ENCODE measurements at places on chromosomes 12 and 14. TPM values are rescaled to one million over a fixed set of nuclear protein-coding genes. Genes with fewer than 3 reads are reported as not detected.

DNA sequence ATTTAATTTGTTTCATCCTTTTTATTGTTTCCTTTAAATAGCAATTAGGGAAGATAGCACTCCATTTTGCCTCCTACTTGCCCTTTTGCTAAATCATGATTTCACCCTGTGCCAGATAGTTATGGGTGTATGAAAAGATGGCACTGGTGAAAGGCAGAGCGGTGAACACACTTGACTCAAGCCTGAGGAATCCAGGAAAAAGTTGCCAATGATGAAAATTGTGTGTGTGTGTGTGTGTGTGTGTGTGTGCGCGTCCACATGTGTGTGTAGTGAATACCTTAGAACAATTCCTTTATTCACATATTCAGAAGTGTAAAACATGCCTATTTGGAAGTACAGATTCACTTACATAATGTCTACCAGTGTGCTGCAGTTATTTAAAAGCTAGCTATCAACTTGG is 123.8 kb downstream of the PTCSC3 start:
- no peak for DNase-seq

DNA sequence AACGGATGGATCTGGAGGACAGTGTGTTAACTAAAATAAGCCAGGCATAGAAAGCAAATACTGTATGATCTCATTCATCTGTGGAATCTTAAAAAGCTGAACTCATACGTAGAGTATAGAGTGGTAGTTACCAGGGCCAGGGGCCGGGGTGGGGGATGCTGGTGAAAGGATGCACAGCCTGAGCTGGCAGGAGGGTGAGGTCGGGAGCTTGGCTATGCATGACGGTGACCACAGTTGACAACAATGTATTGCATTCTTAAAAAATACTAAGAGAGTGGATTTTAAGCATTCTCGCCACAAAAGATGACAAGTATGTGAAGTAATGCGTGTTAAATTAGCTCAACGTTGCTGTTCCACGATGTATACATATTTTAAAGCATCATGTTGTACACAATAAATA is 351.3 kb downstream of the TMEM121 start:
- peak; percentile 3 for DNase-seq

RDH16 gene
- 0.05 TPM for polyA plus RNA-seq

DNA sequence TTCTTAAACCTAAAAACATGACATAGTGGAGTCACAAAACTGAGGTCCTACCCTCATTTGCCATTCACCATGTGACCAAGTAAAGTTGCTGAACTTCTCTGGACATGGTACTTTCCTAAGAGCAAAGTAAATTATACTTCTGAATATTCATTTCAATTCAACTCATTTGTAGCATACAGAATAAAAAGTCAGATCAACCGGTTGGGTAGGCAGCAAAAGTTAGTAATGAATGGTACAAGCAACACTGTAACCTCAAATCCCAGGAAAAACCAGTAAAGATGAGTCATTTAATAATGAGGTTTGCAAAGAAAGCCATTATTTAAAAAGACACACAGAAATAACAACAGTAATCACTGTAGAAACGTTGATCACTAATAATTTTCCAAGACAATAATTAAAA is 8.7 kb downstream of the POLE2 start:
- no peak for DNase-seq

ZBTB42 gene
- polyA plus RNA-seq: 2.3 TPM

CABP1 gene
- polyA plus RNA-seq: 5.1 TPM

DNA sequence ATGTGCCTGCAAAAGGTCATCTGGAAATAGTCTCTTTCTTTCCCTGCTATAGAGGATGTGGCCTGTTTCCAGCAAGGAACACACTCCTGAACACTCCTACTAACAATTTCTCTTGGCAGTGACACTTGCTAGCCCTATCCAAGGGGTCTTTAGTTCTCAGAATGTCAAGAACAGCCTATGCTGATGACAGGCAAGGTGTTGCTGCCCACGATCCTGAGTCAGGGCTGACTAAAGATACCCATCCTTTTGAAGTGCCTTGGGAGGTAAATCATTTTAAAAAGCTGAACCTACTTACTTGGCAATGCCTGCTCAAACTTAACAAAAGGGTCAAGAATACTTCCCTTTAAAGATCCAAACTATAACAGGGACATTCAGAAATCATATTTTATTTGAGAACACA is 1146.4 kb downstream of the VRK1 start:
- DNase-seq: no peak

DNA sequence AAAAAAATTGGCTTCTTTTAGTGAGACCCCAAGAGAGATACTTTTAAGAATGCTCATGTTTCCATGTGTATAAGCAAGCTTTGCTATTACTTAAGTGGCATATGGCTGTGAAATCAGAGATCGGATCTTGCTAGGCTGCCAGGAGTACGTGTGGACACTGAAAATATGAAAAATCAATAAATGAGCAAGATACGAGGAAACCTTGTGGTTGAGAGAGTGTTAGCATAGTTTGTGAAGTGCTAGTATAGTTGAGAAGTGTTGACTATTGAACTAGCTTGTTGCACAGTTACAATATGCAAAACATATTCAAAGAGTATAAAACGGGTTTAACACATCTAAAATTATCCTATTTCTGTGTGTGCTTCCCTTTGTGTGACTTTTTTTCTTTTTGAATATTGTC is 230.9 kb upstream of the NOVA1 start:
- no peak for DNase-seq

Data from adrenal gland (tissue), 19 donors.